ENCODE measurements at places on chromosomes 5 and 9.
A peak's percentile ranks its signal among the peaks of the same experiment; 100 is the strongest.

DNA sequence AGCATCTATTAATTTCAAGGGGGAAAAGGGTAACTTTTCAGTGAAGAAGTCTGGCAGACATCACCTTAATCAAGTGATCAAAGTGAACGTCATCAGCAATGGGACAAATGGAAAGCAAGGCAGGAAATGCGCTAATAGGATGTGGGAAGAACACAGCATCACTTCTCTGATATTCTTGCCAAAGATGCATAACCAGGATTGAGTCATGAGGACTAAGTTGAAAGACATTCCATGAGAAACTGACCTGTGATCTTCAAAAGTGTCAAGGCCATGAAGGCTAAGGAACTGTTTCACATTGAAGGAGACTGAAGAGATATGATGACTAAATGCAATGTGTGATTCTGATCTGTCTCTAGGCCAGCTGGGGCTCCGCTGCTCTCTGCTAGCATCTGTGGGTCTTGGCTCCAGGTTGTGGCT, 92.9 kb downstream of the NDFIP1 start:
- no peak for DNase-seq

- peak; percentile 76 for DNase-seq
Observed at GRCh38 chr5:43305948-43306565, 7.2 kb downstream of the HMGCS1 start.

- no peak for DNase-seq
Observed at GRCh38 chr5:132773601-132774355, 3.3 kb downstream of the SEPTIN8 start.

DNA sequence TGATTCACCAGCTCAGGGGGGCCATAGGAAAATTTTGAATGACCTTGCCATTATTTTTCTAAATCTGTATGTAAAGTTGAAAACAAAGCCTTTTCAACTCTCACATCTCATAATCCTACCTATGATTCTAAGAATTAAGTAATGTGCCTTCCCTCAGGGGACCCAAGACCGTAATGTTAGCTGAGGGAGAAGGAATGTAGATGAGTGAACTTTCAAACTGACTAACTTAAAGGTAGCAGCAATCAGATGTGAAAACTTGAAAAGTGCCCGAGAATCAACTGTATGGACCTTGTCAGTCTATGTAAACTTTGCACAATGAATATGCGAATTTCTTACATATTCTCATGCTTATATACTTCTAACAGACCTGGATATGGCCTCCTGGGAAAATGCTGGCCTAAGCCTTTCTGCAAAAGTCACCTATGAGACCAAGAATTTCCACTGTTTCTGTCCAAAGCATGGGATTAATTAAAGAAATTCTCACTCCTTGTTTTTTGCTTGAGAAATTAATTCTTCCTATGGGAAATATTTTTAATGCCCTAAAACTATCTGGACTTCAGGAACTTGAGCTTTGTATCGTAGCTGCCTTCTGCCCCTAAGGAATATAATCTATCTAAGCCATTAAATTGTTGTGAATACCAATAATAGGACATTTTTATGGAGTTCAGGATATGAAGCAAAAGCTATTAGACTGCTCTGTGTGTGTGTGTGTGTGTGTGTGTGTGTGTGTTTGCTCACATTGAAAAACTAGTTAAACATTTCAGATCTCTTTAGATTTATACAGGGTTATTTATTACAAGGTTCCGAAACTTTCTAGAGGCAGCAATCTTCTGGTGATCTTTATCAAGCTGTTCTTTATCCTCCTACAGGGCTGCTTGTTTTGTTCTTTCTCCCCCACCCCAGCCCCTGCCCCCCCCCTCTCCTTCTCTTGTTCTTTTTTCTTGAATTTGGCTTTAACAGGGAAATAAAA, 169.1 kb upstream of the CLINT1 start:
- DNase-seq, result no peak

DNA sequence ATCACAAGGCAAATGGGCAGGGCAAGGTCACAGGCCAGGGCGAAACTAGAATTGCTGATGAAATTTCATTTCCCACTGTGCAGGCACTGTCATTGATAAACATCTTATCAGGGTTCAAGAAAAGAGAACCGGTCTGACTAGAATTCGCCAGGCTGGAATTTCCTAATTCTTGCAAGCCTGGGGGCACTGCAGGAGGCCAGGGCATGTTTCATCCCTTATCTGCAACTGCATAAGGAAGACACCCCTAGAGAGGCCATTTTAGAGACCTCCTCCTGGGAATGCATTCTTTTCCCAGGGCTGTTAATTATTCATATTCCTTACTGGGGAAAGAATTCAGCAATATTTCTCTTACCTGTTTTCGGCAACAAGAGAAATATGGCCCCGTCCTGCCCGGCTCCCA, 266.2 kb upstream of the CYLC2 start:
- no peak for DNase-seq

DNA sequence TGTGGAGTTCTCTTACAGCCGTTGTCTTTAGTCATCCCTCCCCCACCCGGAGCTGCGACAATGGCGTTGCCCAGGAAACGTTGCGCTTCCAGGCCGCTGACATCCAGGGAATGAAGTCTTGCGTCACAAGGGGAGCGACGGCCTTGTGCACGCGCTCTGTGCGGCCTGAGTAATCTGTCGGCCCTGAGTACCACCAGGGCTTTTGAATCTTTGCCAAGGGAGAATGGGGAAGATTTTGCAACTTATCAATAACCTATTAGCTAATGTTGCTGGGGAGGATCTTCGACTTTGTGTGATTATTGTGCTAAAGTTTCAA, at the start of gene SOX30:
Gene SOX30 (minus strand): TSS at position 62 of the 316 bp plus-strand sequence. CDS start 360 bp downstream, outside the sequence.
- DNase-seq, result no peak

- DNase-seq, result no peak
Observed at GRCh38 chr5:174101195-174101730, 55.8 kb downstream of the NSG2 start.

- no peak for DNase-seq
Observed at GRCh38 chr5:137167187-137167586, 331.9 kb downstream of the SPOCK1 start.

GRCh38 chr9:4389755-4390154, 89.9 kb upstream of the GLIS3 start:
- DNase-seq, result no peak

GRCh38 chr5:61082516-61083280, 79.6 kb downstream of the SMIM15 start:
- no peak for DNase-seq

- DNase-seq, result no peak
Observed at GRCh38 chr5:83400701-83401100, 70.8 kb upstream of the VCAN start.

DNA sequence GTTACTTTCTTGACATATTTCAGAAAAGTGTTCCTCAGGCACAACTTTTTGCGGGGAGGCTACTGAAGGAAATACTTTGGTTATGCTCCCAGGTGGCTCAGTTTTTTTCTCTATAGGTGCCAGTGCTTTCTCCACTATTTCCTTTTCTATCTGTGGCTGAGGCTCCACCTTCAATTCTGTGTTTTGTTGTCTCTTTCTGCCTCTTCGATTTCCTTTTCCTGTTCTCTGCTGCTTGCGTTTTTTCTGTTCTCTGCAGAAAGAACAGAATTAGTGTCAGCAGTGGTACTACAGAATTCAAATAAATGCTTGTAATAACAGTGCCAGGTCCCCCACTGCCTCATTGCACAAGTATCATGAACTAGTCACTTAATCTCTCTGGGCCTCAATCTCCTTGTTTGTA, 7.0 kb downstream of the HEMGN start:
- DNase-seq, result peak; percentile 21

GRCh38 chr5:66929995-66930394, 266.6 kb downstream of the CD180 start:
- no peak for DNase-seq

GRCh38 chr5:626850-627249, 14.7 kb downstream of the CEP72 start:
- no peak for DNase-seq

DNA sequence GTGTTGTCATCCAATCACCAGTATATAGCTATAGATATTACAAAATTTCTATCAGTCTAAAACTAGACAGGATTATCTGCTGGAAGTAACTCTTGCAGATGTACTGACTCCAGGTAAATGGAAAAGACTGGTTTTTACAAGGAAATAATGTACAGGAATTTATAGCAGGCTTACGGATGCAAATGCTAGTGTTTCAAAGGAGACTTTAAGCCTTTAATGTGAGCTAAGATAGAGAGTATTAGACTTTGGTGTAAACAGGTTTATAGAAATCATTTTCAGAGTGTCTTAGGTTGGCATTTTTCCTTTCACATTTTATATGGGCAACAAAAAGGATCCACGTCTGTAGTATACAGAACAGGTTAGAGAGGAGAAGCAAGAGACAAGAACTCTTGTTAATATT, 16.1 kb downstream of the ZNF608 start:
- DNase-seq, result no peak

DNA sequence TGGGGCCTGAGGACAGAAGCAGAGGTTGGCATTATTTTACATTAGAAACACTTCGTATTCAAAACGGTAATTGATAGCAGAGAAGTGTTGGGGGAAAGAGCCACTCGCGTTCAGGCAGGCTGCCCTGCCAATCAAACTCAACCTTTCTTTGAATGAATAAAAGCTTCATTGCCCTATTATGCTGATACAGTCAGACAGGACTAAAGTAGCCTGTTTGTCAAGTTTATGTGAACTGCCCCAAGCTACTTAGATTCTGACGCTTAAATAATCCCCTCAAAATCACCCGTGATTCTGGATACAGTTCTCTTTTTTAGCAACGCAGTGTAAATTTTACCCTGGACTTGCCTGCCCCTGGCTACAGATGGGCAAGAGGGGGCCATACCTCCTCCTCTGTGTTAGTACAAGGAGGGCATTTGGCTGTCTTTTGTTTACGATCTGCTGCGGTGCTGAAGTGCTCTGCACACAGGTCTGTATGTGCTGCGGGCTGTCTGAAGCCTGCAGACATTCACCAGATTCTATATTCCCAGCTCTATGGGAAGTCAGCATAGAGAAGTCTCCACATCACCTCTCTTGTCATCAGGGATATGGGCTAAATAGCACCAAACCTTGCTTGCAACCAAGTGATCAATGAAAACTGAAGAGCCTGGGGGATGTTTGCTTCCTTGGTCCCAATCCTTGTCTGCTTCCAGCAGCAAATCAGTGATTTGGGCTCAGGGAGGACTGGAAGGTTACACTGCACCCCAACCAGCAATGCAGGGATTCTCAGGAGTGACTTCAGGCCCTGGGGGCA, 218.4 kb downstream of the EBF1 start:
- DNase-seq, result no peak

DNA sequence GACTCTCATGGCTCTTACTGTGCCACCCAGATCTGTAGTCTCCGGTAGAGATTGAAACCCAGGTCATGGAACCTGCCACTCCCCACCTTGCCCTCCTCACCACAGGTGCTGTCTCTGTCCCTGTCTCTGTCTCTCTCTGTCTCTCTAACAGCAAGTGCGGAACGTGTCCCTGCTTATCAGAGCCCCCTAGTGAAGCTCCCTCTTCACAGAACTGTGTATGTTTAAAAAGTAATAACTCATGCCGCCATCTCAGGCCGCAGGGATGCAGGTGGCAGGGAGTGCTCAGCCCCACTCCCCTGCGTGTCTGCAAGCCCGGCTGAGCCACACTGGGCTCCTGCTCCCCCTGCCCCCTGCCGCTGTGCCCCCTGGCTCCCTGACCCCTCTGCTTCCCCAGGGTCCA, 43.8 kb downstream of the UNC5A start:
- DNase-seq, result no peak

DNA sequence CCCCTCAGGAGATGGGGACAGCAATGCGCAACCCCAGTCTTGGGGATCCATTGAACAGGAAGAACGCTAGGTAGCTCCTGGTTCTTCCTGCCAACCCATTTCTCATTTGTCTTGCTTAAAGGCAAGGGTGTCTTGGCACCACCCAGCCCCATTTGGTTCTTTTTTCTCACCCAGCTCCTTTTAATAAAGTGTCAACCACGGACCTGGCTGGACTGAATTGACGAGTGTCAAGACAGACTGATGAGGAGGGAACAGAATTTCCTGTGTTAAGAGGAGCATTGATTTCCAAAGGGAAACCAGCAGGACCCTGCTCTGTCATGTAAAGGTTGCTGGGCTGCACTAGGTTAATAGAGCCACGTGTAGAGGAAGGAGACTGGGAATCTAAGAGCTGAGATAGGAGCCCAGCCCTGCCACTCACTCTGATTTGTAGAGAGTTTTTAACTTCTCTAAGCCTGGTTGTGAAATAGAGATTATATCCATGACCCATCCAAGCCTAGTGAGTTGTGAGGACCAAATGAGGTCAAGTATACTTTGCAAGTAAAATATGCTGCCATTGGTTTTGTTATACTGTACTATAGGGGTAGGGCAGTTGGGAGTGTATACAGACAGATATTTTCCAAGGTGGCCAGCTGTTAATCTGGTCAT, 33.7 kb downstream of the OSTF1 start:
- no peak for DNase-seq

DNA sequence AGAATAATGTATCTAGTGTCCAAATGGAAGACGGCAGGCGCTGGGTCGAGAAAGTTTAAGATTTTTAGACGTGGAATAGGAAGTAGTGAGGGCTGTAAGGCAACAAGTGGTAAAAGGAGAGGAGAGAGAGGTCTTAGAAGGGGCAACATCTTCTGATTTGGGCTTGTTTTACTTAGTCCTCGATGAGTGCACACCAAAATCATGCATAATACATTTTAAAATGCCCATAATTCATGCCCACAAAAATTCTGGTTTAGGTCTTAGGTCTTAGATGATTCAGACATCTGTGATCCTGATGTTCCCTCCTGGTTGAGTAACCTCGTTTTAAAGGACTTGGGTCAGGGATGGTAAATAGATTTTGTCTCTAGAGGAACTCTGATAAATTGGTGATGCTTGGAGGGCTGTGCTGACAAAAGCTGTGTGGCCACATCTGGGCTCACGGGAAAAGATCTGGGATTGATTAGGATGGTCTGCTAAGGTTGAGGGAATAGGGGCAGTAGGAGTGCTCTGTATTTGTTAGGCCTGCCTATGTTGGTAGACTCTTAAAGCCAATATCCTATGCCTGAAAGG, 476.3 kb downstream of the CCDC171 start:
- no peak for DNase-seq

GRCh38 chr9:86557063-86557766, 203.0 kb upstream of the TUT7 start:
- no peak for DNase-seq

DNA sequence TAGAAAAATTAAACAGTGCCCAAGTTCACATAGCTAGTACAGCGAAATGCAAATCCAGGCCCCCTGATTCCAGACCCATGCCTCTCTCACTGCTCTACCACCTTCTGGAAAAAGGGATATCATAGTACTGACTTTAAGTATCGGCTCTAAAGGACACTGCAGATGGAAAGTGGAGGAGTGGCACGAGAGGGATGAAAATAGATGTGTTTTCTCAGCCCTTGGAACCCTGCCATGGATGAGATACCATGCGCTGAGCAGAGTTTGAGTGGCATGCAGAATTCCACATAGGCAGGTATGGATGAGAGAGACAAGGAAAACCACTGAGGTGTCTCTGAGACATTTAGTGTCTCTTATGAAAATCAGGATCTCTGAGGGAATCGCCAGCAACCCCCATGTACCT, 18.8 kb downstream of the CKMT2 start:
- no peak for DNase-seq

All from hematopoietic multipotent progenitor cell treated with erythropoietin and hydrocortisone succinate and interleukin-3 and kit ligand, for 17 days (in vitro differentiated cells).